ENCODE measurements at places on chromosomes 1 and 21.

DNA sequence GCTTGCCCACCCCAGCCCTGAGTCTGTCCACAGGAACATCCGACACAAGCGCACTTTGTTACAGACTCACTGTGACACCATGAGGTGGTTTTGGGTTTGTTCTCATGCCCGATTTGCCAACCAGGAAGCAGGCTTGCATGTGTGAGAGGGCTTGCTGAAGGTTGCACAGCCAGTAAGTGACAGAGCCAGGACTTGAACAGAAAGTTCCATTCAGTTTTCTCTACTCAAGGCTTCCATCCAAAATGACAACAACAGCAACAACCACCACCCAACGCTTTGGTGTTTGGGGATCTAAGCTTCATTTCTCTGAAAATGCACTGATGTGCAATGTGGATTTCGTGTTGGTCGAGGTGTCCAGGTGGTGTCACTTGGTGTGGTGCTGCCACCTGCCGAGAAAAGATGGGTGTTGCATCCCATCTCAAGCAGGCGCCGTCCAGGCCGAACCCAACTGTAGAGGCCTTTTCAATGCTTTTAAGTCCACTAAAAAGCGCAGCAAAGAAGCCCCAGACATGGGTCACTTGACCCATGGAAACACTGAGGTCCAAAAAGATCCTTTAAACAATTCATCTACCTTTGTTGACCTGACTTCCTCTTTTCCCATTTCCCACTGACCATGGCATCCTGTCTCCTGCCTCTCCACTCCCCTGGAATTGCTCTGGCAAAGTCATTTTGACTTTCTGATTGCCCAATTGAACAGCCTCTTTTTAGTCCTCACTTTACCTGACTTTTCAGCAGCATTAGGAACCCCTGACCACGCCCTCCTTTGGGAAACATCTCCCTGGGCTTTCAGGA lies 12.2 kb downstream of the CITED4 start:
- peak; percentile 61 for DNase-seq

- DNase-seq = no peak
These were observed 5.4 kb downstream of the TNN start for GRCh38 chr1:175073061-175073460.

DNA sequence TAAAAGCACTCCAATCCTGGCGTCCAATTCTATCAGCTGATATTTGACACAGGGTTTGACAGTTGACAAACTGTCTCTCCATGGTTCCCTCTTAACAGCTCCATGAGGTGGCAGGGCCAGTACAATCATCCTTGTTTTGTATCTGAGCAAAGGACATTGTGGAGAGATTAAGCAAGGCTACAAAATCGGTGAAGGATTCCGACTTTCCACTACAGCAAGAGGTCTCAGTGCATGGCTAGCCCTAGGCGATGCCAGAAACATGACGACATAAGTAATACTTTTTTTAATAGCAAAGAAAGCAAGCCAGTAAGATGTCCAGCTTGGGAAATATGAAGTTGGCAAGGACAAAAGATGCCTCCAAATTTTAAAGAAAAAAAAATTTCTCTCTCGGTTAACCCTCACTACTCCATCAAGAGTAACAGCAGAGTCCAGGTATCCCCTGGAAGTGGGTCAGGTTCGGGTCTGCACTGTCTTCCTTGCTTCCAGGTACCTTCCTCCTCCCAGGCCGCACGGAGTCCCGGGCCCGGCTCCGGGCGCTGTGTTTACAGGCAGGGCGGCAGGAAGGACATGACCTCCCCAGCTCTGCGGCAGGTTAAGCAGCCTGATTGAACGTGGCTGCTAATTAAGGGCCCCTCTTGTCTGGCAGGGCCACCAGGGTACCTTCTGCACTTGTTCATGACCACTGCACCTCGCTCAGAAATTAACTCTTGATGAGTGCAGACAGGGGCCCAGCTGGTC lies 106.1 kb downstream of the SIM2 start:
- no peak for DNase-seq

GRCh38 chr1:92992054-92992453 lies 30.8 kb upstream of the DIPK1A start:
- no peak for DNase-seq

- peak; percentile 51 for DNase-seq
These were observed 120.5 kb upstream of the NGF start for GRCh38 chr1:115458426-115459114.

DNA sequence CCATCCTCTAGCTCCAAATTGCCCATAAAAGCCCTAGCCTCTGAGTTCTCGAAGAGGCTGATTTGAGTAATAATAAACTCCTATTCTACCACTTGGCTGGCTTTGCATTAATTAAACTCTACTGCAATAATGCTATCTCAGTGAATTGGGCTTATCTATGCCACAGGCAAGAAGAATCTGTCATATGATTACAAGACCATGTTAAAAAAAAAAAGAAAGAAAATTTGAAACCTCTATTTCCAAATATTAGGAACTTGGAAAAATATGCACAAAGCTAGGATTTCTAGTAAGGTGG lies 27.6 kb upstream of the SGIP1 start:
- no peak for DNase-seq

DNA sequence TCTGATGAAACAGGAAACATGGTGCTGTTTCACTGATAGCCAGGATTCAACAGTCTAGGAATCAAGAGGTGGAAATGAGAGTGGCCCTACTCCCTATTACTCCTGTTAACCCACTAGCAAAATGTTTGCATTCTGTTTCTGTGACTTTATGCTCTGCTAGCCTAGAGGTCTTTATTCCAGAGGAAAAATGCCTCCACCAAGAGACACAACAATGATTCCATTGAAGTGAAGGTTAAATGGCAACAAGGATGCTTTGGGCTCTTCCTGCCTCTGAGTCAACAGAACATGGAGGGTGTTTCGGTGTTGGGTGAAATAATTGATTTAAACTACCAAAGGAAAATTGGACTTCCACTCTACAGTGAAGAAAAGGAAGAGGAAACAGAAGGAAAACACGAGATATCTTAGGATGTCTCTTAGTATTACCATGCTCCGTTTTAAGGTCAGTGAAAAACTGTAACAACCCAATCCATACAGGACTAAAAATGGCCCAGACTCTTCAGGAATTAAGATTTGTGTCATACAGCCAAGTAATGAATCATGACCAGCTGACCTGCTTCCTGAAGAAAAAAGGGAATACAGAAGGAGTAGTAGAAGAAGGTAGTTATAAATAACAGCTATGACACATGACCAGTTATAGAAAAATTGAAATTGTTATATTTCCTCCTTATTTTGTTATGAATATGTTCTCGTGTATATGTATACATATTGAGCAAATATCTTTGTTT lies 1237.8 kb downstream of the NCAM2 start:
- no peak for DNase-seq

DNA sequence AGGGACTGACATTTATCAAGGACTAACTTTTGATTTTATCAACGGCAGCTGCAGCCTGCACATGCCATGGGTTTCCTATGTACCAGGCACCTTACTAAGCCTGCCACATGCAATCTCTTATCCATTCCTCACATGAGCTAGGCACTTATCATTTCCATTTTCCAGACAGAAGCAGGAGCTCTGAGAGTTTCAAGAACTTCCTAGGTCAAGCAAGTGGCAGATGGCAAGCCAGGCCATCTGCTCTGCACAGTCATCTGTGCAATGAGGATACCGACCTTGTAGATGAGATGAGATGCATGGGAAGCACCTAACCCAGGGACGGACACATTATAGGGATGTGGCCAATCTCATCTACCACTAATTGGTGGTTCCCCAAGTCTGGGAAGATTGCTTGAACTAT lies 339.4 kb upstream of the USP24 start:
- no peak for DNase-seq

GRCh38 chr21:45488931-45489721 lies 53.1 kb downstream of the SLC19A1 start:
- DNase-seq = no peak

DNA sequence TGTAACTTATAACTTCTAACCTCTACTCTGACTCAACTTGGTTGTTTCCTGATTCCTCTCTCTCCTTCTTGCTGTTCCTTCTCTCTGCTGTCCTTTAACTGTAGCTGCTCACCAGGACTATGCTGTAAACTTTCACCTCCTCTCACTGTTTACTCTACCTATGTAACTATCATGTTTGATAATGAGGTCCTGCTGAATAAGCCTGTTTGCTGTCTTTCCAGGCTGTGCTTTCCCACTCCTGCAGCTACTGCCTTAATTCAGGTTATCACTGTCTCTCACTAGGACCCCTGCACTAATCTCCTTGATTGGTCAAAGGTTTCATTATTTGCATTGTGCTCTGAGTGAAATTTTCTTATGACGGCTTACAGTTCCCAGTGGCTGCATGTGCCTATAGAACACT lies 633.9 kb upstream of the PTBP2 start:
- DNase-seq = no peak

- no peak for DNase-seq
These were observed 118.3 kb downstream of the OLFML2B start for GRCh38 chr1:161905269-161905884.

DNA sequence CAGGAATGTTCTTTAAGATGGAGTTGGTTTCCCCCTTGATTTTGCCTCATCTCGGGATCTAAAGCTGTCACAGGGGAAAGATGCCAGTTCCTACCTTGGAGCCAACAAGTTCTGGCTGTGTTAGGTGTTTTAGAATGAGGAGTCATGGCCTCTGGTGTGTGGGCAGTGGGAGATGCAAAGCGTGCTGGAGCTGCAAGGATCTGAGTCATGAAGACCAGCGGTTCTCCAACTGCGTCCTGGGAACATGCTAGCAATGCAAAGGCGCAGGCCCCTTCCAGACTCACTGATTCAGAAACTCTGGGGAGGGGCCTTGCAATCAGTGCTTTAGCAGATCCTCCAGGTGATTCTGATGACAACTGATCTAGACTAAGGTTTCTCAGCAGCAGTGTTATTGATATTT lies 109.1 kb downstream of the UCK2 start:
- no peak for DNase-seq

- DNase-seq = no peak
These were observed 224.8 kb downstream of the LMO4 start for GRCh38 chr1:87553511-87553910.

DNA sequence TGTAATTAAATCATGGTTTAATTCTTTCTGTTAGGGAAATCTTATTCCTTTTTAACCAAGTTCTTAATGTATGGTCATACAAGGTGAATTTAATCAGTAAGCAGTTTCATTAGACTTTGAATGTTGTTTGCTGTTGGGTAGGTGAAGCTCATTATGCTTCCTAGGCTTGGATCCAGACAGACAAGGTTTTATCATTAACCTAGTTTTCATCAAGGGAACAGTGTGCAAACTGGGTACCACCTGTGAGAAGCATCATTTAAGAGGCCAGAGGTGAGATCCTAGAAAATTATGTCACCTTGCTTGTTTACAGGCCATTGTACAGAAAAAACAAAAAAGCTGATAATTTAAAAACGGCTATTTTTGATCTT lies 130.1 kb downstream of the RYR2 start:
- no peak for DNase-seq

GRCh38 chr1:109969907-109970306 lies 14.7 kb upstream of the AHCYL1 start:
- DNase-seq = no peak

DNA sequence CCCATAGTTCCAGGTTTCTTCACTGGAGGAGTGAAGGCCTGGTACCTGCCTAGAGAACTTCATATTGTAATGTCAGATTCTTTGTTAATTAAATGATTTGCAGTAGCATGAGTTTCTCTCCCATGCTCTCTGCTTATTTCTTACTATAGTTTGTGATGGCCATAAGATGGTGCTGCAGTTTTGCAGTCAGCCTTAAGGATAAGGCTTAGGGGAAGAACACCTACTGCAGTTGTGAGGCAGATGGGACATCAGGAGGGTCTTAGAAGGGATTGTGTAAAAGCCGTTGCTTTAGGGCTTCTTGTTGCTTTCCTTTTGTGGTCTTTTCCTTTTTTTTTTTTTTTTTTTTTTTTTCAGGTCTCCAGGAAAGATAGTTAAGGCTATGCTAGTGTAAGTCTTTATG lies 61.8 kb downstream of the MACF1 start:
- no peak for DNase-seq

DNA sequence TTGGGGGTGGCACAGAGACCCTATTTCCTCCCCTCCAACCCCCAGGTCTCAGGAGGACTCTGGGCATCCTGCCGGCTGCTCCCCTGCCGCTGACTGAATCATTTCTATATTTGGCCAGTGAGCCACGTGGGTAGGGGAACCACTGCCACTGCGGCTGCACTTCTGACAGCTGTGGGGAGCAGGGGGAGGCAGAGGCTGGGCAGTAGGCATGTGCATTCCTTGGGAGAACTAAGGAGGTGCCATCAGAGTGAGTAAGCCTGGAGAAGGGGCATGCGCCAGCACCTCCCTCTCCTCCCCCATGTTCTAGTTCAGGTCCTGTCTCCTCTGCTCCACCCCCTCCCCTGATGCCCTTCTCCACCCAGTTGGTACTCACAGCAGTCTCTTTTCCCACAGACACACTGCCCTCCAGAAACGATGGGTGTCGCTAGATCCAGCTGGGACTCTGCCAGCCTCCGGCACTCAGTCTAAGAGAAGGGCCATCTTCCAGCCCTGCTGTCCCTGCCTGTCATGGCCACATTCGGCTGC lies 12.0 kb downstream of the PPFIA4 start:
- no peak for DNase-seq

- DNase-seq = no peak
These were observed 54.6 kb downstream of the LDLRAD2 start for GRCh38 chr1:21866707-21867043.

DNA sequence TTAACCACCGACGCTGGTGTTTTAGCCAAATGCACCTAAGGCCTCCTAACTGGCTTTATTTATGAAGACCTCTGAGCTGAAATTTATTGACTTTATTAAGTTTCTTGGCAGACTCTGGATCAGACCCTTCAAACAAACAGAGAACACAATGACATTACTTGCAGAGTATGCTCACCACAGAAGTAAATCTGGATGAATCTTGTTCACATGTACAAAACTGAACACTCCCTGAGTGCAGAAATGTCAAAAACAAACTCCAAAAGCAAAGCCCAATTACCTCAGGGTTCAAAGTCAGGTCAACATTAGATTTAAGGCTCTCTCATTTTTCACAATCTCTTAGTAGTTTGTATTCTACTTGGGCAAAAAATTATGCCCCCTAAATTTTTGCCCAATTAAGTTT lies 218.6 kb downstream of the SLC45A1 start:
- DNase-seq = no peak

GRCh38 chr1:231705806-231706760 lies 79.5 kb downstream of the DISC1 start:
- DNase-seq = no peak

DNA sequence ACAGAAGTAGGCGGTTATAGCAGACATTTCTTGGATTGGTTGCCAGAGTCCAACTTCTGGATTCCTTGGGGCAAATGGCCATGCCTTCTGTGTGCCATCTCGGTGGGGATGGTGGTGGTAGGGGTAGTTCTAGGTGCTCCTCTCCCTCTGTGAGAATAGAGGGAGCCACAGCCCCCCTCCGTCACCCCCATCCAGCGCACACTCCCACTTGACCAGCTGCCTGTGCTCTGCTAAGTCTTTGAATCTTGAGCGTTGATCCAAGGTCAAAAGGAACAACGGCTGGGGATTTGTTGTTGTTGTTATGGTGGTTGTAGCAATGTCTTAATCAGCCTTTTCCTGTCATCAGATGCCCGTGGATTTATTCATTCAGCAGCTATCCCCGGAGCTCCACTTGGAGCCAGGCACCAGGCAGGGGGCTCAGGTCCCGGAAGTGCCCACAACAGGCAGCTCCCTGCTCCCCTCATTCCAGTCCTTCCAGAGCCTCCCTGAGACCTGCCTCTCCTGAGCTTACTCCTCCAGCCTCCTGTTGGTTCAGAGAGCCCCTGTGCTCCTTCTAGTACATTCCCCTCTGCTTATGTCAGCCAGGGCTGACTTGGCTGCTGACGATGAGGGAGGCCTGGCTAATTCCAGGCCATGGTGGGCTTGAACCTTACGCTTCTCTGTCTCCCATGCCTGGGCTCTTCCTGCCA lies 146.6 kb upstream of the WNT4 start:
- DNase-seq = no peak

GRCh38 chr1:233816348-233816747 lies 88.1 kb upstream of the SLC35F3 start:
- DNase-seq = no peak
